ENCODE measurements at places on chromosomes 11 and 22. TPM values are rescaled to one million over a fixed set of nuclear protein-coding genes. Genes with fewer than 3 reads are reported as not detected.

Gene DGCR6
- 8.6 TPM for total RNA-seq

Gene UEVLD
- total RNA-seq = 15.6 TPM

Gene SLC22A25
- total RNA-seq = not detected

Gene RGL4
- 0.82 TPM for total RNA-seq

Gene CASP4
- total RNA-seq = 5.2 TPM

Gene DYNC2H1
- total RNA-seq = 69.2 TPM

Gene FGF19
- total RNA-seq = 5.2 TPM

Gene MUC2
- 1.5 TPM for total RNA-seq

Gene PISD
- total RNA-seq = 31.0 TPM

Gene SSTR3
- 0.27 TPM for total RNA-seq

Gene PLAAT2
- not detected for total RNA-seq

Gene GAB2
- 16.7 TPM for total RNA-seq

Gene OSM
- total RNA-seq = 0.27 TPM

Gene OLFML1
- total RNA-seq = 2.9 TPM

Gene LUZP2
- 45.9 TPM for total RNA-seq

Gene SCN4B
- 9.2 TPM for total RNA-seq

Gene PIH1D2
- 3.4 TPM for total RNA-seq

Gene MPZL2
- total RNA-seq = 5.7 TPM

Gene MRGPRX3
- total RNA-seq = not detected

Gene TLCD5
- total RNA-seq = 14.0 TPM

Gene TYR
- 0.09 TPM for total RNA-seq

Gene LMNTD2
- total RNA-seq = not detected

Gene TSPAN32
- total RNA-seq = 0.27 TPM

Gene MAJIN
- total RNA-seq = not detected

Gene HEPN1
- not detected for total RNA-seq

Gene SOX6
- 33.4 TPM for total RNA-seq

Gene UBQLNL
- 0.36 TPM for total RNA-seq

Gene NLRP6
- total RNA-seq = not detected

Gene OR2AT4
- total RNA-seq = not detected

Gene MS4A7
- total RNA-seq = 3.5 TPM

Gene SREBF2
- total RNA-seq = 73.8 TPM

Gene OOSP2
- not detected for total RNA-seq
